OCI-M1 (cell line): ENCODE measurements at places on chromosomes 12 and 14.

DNA sequence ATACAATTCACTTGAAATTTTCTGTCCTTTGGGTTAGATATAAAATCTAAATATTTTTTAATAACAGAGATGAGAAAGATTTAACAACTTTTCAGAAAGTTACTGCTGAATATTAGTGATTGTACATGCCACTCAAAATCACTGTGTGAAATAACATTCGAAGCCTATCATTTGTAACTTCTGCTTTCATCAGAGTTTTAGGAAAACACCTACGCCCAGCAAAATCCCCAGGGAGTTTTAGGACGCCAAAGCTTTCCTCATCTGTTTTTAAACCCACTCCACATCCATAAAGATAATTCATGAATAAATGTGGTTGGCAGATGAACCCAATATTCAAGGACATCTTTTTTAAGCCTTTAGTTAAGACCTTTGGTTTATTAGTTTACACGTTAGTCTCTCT, 23.9 kb downstream of the TC2N start:
- DNase-seq = no peak

GRCh38 chr12:95318071-95318545, 100.5 kb downstream of the VEZT start:
- DNase-seq = no peak

- no peak for DNase-seq
These were observed 48.5 kb downstream of the BBS10 start for GRCh38 chr12:76299536-76300296.

DNA sequence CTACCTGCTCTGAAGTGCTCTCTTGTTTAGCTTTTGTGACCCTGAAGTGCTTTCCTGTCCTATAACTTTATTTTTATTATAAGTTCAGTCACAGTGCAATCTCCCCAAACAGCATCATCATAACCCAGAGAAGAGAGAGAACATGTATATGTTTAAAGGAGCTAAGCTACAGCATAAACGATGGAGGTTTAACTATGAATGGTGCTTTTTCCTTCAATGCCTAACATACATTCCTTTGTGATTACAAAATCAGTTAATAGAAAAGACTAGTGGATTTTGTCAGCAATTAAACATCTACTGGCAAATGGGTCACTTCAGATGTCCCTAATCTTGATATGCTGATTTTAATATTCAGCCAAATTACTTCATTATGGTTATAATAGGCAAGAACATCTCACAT, 46.4 kb downstream of the ZFYVE21 start:
- DNase-seq = no peak

DNA sequence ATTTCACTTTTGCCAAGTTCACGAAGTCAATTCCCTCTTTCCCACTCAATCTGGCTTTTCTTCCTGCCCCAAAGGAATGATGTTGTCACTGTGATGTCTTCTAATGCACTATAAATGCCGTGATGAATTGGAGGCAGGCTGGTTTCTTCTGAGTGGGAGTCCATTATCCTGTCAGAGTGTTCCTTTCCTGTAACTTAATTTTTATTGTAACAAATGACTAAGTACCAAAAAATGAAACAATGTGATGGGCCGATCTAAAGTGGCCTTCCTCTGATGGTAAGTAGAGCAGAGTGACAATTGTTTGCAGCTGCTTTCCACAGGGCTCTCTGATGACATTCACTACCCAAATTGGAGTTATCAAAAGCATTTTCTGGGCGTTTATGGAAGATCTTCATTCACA, 22.2 kb downstream of the TMEM30B start:
- no peak for DNase-seq

GRCh38 chr12:122421187-122421820, 1.2 kb downstream of the CLIP1 start:
- DNase-seq = peak; percentile 72

GRCh38 chr14:104677512-104678332, 11.7 kb upstream of the INF2 start:
- peak; percentile 79 for DNase-seq

GRCh38 chr12:47396902-47397663, 308.7 kb downstream of the RPAP3 start:
- no peak for DNase-seq
